ENCODE measurements at places on chromosomes 4 and X.

GRCh38 chrX:44651358-44651757, 108.7 kb upstream of the FUNDC1 start:
- no peak overlapping the region for H3K4me3 ChIP-seq
- no peaks in the 10 kb centered on the region for H3K4me1 ChIP-seq
- no peak for DNase-seq
- no peaks in the 10 kb centered on the region for H3K36me3 ChIP-seq
- H3K27ac ChIP-seq: no peak overlapping the region

- H3K27ac ChIP-seq: no peak overlapping the region
- H3K27me3 ChIP-seq: no peaks in the 10 kb centered on the region
- H3K36me3 ChIP-seq: no peaks in the 10 kb centered on the region
- no peak for DNase-seq
These were observed 577.0 kb downstream of the SPOCK3 start for GRCh38 chr4:166657261-166657660.

DNA sequence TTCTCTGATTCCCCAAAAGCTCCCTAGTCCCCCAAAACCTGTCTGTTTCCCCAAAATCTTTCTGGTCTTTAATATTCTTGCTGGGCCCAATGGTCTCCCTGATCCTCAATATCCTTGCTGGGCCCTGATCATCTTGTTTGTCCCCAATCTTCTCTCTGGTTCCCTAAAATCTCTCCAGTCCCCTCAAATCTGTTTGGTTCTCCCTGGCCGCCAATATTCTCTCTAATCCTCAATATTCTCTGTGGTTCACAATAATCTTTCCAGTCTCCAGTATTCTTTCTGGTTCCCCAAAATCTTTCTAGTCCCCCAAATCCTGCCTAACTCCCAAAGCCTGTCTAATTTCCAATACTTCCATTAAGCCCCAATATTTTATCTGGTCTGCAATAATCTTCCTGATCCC, 18.5 kb downstream of the P2RY8 start:
- no peaks in the 10 kb centered on the region for H3K4me1 ChIP-seq
- no peaks in the 10 kb centered on the region for H3K27me3 ChIP-seq
- no peak overlapping the region for H3K27ac ChIP-seq
- DNase-seq: no peak
- H3K36me3 ChIP-seq: no peaks in the 10 kb centered on the region

DNA sequence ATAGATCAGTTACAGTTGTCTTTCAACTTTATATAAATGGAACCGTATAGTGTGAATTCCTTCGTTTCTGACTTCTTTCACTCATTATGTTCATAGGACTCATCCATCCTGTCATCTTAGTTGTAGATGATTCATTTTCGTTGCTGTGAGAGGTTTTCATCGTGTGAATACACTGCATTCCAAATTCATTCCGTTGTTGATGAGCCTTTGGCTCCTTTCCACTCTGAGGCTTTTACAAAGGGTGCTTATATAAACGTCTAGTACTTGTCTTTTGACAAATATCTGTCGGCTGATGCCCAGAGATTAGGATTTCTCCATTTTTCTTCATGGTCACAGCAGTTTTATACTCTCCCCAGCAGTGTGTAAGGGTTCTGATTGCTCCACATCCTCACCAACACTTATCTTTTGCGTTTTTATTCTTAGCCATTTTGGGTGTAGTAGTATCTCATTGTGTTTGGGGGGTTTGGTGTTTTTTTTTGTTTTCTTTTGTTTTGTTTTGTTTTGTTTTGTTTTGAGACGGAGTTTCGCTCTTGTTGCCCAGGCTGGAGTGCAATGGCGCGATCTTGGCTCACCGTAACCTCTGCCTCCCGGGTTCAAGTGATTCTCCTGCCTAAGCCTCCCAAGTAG, 48.6 kb downstream of the LRP2BP start:
- H3K4me1 ChIP-seq: no peaks in the 10 kb centered on the region
- no peak overlapping the region for H3K27ac ChIP-seq
- no peak overlapping the region for H3K4me3 ChIP-seq
- DNase-seq: no peak
- H3K36me3 ChIP-seq: no peaks in the 10 kb centered on the region
- no peaks in the 10 kb centered on the region for H3K27me3 ChIP-seq

DNA sequence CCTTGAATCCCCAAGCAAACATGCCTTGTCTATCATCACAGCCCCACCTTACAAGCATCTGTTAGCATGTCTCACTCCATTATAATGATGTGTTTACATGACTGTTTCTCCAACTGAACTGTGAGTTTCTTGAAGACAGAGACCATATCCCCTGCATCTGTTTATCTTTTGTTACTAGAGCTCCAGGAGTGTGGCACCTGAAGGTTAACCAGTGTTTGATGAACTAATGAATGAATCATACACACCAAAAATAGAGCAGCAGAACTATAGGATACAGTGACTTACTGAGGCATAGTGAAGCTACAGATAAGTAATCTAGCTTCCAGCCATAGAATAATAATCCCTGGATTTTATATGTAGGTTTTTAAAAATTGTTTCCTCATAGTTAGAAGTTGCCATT, 331.0 kb downstream of the PCDH7 start:
- no peak overlapping the region for H3K4me3 ChIP-seq
- no peaks in the 10 kb centered on the region for H3K36me3 ChIP-seq
- H3K27me3 ChIP-seq: no peaks in the 10 kb centered on the region
- no peak for DNase-seq
- no peaks in the 10 kb centered on the region for H3K4me1 ChIP-seq

- no peaks in the 10 kb centered on the region for H3K27me3 ChIP-seq
- H3K4me3 ChIP-seq: no peak overlapping the region
- no peak for DNase-seq
- no peaks in the 10 kb centered on the region for H3K4me1 ChIP-seq
- H3K27ac ChIP-seq: no peak overlapping the region
These were observed 750.1 kb upstream of the ADGRL3 start for GRCh38 chr4:60450054-60450453.
